ENCODE measurements at places on chromosomes 11 and 22.
A peak's percentile ranks its signal among the peaks of the same experiment; 100 is the strongest.

- no peak for DNase-seq
Observed at GRCh38 chr22:35605369-35605680, 11.8 kb downstream of the MB start.

GRCh38 chr22:35947794-35948425 lies 80.7 kb downstream of the RBFOX2 start:
- DNase-seq = no peak

DNA sequence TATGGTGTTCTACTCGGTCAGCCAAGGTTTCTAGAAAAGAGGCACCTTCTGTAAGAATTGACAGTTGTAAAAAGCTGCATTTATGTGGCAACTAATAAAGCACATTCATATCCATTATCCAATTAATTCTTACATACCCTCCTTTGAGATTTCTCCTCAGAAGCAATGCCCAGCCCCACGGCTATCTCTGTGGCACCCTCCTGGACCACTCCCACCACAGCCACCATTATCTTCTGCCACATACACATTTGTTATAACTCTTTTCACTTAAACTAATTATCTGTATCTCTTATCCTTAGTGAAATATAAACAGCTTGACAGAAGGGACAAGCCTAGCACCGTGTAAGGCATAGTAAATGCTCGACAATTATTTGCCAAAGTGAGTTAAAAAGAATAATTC lies 48.5 kb downstream of the PAK1 start:
- no peak for DNase-seq

GRCh38 chr11:128331317-128331716 lies 256.0 kb downstream of the ETS1 start:
- DNase-seq = no peak

GRCh38 chr11:11171854-11172253 lies 181.2 kb downstream of the CSNK2A3 start:
- DNase-seq = no peak

- DNase-seq = no peak
Observed at GRCh38 chr11:118210323-118210722, 14.5 kb downstream of the JAML start.

DNA sequence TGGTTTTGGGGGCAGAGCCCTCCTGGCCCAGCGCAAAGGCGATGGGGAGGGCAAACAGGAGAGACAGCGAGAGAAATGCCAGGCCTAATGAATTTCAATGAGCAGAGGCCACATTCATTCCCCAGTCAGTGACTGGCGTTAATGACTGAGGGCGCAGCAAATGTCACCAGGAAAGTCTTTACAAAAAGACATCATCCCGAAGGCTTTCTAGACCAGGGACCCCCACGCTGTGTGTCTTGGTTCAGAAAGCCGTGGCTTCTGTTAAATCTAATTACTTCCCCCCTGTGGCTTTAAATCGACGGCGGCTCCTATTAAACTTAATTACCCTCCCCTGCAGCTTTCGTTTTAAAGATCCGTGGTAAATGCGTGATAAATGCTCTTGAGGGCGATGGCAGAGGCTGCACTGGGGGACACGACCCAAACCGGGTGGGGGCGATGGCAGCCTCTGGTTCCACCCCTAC lies 1.6 kb upstream of the FGF19 start:
- DNase-seq = no peak

- no peak for DNase-seq
Observed at GRCh38 chr22:48352086-48352911, 1475.4 kb downstream of the BRD1 start.

DNA sequence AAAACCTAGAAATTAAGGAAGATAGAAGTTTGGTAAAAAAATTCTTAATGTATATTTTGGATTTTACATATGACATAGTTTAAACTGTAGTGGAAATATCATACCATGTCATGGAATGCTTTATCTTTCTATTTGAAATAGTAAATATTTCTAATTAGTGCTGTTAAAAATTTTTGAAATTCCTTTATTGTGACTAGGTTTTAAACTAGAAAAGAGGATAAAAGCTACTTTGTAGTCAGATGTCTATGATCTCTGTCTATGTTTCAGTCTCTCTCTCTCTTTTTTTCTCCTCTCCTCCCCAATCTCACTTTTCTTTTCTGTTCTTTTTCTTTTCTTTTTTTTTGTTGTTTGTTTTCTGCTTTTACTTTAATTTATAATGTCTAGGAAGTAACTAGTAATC lies 226.2 kb downstream of the TMEM135 start:
- DNase-seq = no peak

DNA sequence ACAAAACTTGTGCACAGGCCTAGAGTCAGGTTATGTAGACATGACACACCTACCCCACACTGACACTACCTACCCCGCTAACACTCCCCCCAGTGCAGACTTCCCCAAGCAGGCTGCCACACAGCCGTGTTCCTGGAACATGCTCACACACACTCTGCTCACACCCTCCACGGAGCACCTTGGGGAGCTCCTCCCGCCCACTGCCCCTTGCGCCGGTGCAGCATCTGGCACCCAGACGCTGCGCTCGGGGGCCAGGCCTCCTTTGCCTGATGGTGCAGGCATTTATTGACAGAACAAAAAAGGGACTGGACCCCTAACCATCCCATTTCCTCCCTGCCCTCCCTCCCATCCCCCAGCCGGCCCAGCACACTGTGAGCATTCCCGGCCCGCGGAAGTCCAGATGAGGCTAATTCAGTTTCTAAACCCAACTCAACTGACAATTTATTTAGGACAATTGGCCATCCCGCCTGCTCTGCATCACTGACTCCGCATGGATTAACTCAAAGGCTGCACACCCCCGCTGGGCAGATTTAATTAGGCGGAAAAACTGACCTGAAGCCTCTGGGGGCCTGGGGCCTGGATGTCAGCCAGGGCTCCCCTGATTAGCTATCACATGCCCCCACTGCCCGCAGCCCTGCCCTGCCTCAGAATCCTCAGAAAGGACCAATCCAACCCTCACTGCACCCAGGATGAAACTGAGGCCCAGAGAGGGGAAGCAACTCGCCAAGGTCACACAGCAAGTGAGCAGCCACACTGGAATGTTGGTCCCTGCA lies 30.1 kb downstream of the KCNC1 start:
- DNase-seq = no peak

DNA sequence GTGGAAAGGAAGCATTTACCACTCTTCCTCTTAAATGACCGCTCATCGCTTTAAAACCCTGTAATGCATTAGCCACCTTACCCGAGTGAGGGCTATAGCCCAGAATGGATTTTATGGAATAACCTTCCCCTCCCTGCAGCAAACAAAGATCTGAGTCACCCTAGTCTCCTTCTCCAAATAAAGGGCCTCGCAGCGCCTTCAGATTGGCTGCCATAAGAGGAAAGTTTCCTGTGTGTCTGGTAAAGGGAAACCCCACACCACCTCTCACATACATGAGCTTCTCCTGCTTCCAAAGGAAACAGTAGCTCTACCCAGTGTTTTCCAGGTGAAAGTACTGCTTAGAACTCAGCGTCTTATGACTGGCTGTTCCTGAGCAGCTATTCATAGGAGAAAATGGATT lies 47.8 kb downstream of the PPP2R1B start:
- peak; percentile 45 for DNase-seq

GRCh38 chr11:22670830-22671229 lies 4.4 kb downstream of the GAS2 start:
- no peak for DNase-seq

GRCh38 chr22:39985383-39986035 lies 9.2 kb upstream of the FAM83F start:
- peak; percentile 29 for DNase-seq

DNA sequence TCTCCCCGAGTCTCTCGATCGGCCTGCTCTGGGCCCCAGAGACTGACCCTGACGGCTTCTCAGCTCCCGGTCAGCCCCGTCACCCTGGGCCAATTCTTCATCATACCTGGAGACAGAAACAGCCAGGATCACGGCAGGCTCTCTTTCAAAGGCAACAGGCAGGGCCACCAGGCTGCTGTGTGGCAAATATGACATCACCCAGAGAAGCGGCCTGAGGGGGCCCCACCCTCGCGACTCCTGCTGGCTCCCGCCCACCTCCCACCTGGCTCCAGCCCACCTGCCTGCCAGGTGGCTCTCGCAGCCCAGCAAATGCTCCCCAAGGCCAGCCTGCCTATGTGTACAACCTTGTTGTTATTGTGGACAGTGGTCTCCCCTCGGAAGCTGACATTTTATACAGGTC lies 24.9 kb upstream of the PACSIN2 start:
- DNase-seq = no peak

DNA sequence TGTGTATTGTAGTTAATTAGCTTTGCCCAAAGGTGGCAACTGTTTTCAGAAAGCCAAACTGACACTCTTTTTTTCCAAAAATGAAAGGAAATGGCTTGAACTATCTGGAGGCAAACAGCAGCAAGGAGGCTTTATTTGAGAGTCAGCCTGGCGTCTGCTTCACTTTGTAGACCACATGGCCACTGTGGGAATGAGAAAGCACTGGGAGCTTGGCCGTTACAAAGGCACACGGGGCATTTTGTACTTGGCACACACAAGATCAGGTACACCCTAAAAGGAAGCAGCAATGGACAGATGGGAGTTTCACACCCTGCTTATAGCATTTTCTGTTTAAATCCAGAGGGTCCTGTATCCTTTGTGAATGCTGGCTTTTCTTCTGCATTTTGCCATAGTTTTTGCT lies 126.3 kb downstream of the MPPED2 start:
- DNase-seq = no peak

GRCh38 chr22:24772493-24773220 lies 1.9 kb downstream of the PIWIL3 start:
- no peak for DNase-seq

DNA sequence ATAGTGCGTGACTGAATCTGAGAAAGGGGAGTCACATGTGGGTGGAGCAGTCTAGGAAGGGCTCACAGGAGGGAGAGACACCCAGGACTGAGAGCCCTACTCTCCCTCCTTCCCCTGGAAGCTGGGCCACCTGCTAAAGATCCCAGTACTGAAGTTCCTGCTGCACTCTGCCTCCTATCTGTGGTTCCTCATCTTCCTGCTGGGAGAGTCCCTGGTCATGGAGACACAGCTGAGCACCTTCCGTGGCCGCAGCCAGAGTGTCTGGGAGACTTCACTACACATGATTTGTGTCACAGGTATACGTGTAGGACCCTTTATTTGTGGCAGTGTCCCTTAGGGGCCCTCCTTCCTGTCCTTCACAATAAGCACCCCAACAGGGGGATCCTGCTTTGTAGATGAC lies 19.3 kb downstream of the ART5 start:
- DNase-seq = no peak

DNA sequence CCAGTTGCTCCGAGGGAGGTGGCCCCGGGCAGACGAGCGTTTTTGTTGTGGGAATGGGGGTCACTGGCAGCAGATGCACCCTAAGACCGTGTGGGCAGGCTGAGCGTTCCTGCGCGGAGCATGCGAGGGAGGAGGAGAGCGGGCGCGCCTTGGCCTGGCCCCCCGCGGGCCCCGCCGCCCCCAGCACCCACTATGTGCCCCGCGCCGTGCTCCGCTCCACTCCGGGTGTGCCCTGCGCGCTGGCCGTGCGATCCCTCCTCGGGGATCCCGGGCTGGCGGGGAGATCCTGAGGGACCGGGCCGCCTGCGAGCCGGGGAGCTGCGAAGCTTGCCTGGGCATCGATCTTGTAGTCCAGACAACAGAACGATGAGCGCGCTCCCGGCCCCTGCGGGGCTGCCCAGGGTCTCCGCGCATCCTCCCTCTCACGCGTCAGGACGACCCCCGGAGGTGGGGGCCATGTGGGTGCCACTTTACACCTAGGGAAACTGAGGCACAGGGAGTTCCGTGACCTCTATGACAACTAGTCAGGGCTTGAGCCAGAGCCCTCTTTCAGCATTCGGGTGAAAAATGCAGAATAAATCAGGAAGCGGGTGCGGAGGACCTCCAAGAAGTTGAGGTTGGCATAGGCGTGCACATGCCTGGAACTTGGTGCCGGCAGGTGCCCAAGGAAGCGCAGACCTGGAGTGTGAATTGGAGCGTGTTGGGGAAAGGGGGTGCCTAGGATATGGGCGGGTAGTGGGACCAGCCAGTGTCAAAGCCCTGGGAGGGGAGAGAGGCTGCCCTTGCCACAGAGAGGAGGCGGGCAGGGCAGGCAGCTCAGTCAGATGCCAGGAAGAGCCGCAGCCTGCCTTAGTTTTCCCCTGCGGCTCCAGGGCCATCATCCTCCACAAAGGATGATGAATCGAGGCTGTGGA lies 1.3 kb upstream of the KMT5B start:
- DNase-seq = peak; percentile 43

DNA sequence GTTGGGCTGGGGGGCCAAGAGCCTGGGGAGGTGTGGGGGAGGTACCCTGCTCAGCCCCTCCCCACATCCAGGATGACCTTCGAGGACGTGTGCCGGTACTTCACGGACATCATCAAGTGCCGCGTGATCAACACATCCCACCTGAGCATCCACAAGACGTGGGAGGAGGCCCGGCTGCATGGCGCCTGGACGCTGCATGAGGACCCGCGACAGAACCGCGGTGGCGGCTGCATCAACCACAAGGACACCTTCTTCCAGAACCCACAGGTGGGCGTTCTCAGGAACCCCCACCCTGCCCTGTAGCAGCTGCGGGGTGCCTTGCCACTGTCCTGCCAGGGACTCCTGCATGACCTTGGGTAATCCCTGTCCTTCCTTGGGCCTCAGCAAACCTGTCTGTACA lies 10.0 kb upstream of the MYO7A start:
- no peak for DNase-seq

GRCh38 chr11:35031867-35032266 lies 107.1 kb upstream of the CD44 start:
- DNase-seq = no peak

DNA sequence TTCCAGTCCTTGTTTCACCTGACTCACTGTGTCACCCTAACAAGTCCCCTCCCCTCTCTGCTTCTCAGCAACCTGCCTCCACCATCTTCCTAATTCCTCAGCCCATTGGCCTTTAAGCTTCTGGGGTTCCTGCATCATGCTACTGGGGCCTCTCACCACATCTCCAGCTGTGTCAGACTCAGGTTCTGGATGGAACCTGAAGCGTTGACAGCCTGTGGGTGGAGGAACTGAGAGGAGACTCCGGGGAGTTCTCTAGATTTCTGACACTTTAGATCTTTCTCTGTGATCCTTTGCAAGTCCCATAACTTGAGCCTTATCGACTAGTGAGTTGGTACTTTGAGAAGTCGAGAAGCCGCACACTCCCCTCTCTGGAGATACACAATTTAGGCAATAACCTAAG lies 11.6 kb upstream of the SLC5A1 start:
- no peak for DNase-seq

- DNase-seq = peak; percentile 82
Observed at GRCh38 chr11:834371-835316, 1.9 kb downstream of the CD151 start.

- no peak for DNase-seq
Observed at GRCh38 chr22:50672471-50673230, at the start of gene SHANK3. TSS of gene SHANK3 (plus strand) at chr22:50672823.

GRCh38 chr11:35134403-35135148 lies 4.4 kb upstream of the CD44 start:
- no peak for DNase-seq

All from left colon (tissue), 2 donors.